ENCODE measurements at places on chromosomes 11 and 22. TPM values are rescaled to one million over a fixed set of nuclear protein-coding genes. Genes with fewer than 3 reads are reported as not detected.

- DNase-seq: peak; percentile 86
These were observed 796 bp upstream of the YIF1A start for GRCh38 chr11:66289548-66290329.

GRCh38 chr11:104124979-104125378 is 39.0 kb downstream of the PDGFD start:
- no peak for DNase-seq

- no peak for DNase-seq
These were observed 2.9 kb downstream of the YPEL4 start for GRCh38 chr11:57646799-57647303.

DNA sequence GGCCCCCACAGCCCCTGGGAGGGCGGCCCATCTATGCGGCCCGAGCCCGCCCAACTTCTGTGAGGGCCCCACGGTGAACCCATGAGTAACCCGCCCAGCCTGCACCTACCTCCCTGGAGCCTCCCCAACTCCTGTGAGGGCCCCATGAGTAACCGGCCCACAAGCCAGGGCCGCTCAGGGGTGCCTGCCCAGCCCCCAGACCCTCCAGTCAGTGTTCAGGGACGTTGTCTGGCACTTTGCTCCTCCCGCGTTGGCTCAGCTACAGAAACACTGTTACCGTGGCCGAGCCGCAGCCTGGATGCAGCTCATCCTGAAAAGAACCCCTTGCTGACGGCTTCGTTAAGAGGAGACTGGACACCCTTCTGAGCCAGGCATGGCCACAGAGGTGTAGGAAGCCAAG is 179.6 kb downstream of the BRD1 start:
- DNase-seq: no peak

The GLYATL2 gene
- total RNA-seq: 0.65 TPM

The CREB3L1 gene
- 37.7 TPM for total RNA-seq

- peak; percentile 72 for DNase-seq
These were observed 112.0 kb upstream of the OR5AK2 start for GRCh38 chr11:56876621-56877275.

The LMO2 gene
- total RNA-seq: 0.25 TPM

DNA sequence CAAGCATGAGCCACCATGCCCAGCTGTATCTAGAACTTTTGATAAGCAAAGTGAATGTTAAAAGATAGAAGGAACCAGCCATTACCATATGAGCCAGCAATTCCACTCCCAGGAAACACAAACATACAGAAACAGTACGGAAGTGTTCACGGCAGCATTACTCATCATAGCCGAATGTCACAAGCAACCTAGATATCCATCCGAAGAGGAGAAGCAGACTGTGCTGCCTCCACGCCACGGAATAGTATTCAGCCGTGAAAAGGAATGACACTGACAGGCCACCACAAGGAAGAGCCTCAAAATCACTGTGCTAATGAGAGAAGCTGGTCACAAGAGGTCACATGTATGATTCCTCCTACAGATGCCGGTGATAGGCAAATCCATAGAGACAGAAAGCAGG is 17.6 kb upstream of the MGAT3 start:
- peak; percentile 61 for DNase-seq

The DEUP1 gene
- not detected for total RNA-seq

DNA sequence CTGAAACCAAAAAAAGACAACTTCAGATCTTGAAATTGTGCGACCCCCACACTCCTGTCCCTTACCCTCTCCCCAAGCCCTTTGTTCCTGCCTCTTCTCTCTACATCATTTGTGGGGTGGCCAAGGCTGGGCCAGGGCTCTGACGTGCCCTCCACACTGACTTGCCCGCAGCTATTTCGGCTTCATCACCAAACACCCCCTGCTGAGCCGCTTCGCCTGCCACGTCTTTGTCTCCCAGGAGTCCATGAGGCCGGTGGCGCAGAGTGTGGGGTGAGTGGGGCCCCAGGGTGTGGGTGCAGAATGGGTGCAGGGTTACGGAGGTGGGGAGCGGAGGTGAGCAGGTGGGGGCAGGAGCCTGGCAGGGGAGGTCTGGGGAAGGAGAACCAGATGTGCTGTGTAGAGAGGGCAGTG is 9.5 kb downstream of the MAPK8IP2 start:
- DNase-seq: no peak

GRCh38 chr11:106986261-106986660 is 32.0 kb downstream of the GUCY1A2 start:
- DNase-seq: peak; percentile 92
